ENCODE measurements at places on chromosomes 12 and 14.

- DNase-seq, result no peak
Measured at GRCh38 chr12:72442217-72442616, 170.0 kb downstream of the TRHDE start.

GRCh38 chr12:99332936-99333591 lies 314.5 kb upstream of the GARIN6 start:
- no peak for DNase-seq

DNA sequence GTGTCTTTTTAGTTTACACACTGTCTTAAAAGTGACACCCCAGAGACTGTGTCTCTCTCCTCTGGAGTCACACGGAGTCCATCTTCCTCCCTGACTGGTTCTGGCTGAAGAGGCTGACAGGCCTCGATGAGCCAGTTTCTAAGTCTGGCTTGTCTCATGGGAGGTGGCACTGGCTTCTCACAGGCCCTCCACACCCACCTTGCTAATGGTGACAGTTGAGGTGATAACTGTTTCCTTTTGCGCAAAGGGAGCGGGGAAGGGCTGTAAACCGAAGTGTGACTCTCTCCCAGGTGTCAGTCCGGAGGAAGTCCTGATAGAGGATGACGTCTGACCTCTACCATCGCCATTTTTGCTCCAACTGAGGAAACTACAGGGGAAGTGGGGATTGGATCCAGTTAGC lies 30.2 kb downstream of the KCTD10 start:
- no peak for DNase-seq

DNA sequence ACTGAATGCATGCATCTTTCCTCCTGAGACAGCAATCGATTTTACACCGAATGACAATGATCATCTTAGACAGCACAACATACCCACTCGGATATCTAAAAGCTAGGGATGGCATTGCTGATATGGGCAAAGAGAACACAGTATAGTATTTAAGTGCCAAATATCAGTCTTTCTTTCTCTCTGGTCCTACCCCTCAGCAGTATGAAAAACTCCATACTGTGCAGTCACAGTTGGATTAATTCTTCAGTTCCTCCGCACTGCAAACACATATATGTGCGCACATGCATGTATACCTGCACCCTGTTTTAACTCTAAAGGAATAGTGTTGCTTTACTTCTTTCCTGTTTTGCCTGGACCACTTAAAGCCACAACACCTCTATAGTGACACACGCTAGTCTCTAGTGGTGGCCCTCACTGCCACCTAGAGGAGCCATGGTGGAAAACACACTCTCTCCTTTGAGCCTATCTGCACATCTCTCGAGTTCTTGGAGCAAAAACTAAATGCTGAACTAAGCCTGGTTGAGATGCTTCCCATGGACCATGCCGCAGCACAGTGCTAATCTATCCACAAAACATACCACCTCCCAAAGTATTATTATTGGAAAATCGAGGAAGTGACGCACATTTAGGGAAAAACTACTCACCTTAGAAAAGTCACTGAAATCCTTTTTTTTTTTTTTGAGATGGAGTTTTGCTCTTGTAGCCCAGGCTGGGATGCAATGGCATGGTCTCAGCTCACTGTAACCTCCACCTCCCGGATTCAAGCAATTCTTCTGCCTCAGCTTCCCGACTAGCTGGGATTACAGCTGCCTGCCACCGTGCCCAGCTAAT lies 11.9 kb downstream of the TMEM52B start:
- no peak for DNase-seq

DNA sequence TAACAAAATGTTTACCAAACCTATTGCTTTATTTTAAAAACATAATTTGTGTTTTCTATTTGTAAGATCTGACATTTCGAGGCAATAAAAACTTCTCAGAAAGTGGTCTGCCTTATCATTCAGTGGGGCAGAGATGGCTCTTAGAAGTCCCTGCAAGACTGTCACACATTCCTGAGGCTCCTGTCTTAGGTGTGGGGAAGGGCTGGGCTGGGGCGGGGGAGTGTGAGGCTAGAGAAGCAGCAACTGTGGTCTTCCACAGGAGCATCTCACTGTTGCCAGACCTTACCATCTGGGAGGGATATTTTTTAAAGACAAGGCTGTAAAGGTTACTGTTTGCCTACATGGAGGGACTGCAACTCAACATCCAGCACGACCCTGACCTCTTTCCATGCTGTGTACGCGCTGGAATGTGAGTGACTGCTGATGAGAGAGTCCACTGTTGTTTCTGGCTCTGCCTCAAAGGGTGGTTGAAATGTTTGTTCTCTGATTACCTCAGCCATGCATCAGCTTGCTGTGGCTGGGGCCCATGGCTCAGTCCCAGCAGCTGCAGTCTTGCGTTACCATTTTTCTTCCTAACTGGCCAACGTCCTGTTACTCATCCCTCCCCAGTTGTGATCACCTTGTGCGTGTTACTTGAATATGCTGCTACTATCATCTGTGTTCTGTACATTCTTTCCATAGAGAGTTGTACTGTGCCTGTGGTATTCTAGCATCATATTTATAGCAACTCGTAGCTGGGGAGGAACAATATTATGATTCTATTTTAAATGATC lies 12.4 kb downstream of the ERG28 start:
- DNase-seq, result no peak

DNA sequence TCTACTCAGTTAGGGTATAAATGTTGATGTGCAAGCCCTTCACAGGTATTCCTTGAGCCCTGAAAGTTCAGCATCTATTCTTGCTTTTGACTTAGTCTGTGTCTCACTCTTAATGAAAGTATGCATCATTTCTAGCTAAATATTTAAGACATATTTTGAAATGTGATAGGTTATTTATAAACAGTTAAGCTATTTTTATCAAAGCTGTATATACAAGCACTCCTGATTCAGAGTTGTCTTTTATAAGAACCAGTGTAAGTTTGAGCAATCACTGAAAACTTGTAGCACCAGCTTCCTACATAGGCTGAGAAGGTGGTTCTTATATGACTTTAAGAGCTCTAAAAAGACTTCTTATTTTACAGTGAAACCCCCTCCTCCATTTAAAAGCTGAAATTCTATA lies 98.6 kb downstream of the MYF5 start:
- no peak for DNase-seq
